ENCODE measurements at places on chromosomes 12 and 14.

DNA sequence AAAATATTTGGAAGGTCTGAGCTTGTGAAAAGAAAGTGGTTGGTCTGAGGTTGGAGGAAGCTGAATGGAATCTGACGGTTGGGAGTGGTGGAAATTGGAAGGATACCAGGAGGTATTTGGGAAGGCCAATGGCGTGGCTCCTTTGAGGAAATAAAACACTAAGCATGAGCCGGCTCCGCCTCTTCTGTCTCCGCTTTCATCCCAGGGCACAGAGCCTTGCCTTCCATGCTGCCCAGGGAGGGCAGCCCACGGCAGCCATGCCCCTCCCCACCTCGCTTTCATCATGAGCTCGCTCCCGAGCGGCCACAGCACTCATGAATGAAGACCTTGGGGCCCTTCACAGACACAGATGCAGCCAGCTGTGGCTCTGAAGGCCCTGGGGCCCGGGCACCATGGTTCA, 36.2 kb downstream of the HSP90AA1 start:
- no peak for DNase-seq

DNA sequence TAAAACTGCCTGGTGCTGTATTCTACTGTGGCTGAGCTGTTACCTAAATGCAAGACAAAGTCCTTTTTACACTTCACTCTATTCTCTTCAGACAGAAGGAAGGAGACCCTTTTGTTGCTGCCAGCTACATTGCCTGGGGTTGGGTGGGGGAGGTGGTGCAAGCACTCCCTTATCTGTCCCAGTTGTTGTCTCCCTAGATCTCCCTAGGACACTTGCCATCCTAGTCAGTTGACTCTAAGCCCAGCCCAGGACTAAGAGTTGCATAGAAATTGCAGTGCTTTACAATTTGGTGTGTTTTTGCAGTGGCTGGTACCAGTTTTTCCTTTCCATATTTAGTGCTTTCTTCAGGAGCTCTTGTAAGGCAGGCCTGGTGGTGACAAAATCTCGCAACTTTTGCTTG, 35.1 kb downstream of the SCYL2 start:
- no peak for DNase-seq

DNA sequence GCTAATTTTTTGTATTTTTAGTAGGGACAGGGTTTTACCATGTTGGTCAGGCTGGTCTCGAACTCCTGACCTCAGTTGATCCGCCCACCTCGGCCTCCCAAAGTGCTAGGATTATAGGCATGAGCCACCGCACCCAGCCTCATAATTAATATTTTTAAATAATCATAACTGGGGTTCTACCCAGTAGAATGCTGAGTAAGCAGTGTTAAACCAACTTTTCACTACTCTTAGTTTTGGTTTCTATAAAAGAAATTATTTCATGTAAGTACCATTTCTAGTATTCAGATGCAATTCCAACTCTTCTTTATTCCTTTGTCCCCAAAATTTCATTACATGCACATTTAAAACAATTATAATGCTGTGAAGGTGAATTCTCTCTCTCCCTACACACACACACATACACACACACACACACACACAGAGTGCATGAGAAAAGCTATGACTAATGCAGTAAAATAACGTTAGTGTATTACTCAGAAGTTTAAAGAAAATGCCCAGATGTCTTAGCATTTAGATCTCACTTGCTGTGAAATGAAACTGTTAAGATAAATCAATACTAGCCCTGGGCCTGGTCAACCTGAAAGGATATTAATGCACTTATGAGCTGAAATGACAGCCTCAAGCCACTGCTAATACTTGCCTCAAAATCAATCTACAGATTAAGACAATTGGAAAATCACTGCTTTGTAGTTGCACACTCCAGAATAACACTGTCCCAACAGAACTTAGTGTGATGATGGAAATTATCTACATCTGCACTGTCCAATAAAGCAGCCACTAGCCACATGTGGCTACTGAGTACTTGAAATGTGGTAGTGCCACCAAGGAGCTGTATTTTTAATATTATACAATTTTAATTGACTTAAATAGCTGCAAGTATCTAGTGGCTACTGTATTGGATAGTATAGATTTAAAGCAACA, 36.0 kb downstream of the PTPN21 start:
- no peak for DNase-seq

DNA sequence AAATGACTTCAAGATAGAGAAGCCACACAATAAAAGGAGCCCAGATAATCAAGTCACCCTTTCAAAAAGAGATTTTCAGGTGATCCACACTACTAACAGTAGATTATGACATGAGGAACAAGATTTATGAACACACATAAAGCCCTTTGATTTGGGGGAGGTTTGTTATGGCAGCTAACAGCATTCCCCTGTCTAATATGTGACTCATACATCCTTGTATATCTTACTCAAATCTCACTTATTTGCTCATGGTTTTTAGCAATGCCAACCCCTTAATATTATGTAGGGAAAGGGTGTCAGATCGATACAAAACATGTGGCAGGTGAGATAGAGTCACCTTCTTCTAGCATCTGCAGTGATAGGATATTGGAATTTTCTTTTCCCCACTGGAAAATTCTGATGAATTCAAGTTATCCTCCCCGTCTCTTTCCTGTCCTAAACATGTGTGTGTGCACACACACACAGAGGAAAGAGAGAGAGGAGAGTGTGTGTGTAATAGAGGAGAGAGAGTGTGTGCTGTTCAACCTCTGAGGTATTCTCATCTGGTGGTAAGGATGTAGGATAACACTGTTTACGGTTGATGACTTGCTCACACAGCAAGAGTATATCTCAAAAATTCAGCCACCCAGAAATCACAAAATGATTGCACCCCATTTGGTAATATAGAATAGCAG, 319.9 kb downstream of the KCNC2 start:
- DNase-seq, result no peak

GRCh38 chr14:60956632-60957031, 24.2 kb downstream of the TRMT5 start:
- no peak for DNase-seq

DNA sequence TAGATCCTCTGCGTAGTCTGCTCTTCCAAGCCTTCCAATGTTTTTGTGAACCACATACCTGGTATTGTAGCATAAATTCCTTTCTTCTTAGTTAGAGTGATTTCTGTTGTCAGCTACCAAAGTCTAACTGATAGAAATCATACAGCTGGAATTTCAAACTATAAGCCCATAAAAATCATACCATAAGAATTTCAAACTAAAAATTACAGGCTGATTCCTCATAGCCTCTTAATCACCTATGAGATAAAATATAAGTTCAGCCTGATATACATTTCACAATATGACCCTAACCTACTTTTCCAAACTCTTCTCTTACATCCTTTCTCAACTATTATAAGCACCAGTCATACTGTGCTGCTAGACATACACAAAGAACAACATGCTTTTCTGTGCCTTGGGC, 64.8 kb downstream of the PTHLH start:
- no peak for DNase-seq

DNA sequence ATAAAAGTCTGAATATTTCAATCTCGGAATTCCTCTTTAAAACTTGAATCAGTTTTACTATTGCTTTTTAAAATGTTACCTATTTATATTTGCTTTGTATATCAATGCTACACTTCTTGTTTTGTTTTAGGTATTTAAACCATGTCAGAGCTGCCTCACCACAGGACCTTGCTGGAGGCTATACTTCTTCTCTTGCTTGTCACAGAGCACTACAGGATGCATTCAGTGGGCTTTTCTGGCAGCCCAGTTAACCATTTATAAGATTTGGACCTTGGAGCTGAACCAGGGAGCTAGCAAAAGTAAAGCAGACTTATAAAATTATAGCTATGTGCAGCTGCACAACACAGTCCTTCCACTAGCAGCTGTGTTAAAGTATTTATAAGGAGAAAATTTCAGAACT, 12.8 kb downstream of the TRMT5 start:
- no peak for DNase-seq

- no peak for DNase-seq
Measured at GRCh38 chr14:53716578-53716977, 240.0 kb downstream of the BMP4 start.

- DNase-seq, result no peak
Measured at GRCh38 chr14:52898496-52898895, 52.4 kb downstream of the FERMT2 start.

DNA sequence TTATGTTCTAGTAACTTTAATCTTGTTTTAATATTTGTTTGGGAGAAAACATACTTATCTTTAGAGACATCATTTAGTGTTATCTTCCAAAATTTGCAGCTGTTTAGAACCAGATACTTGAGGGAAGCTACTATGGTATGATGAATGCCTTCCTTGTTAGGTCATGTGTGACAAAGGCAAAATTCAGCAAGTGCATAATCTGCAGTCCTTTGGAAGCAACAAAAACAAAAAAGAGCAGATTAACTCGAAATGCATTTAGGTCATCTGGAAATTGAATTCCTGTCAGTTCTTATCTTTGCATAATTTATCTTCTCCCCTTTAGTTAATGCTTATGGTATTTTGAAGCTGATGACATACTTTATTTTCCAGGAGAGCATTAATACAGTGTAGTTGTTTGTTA, 3.5 kb downstream of the FBXO34 start:
- no peak for DNase-seq

DNA sequence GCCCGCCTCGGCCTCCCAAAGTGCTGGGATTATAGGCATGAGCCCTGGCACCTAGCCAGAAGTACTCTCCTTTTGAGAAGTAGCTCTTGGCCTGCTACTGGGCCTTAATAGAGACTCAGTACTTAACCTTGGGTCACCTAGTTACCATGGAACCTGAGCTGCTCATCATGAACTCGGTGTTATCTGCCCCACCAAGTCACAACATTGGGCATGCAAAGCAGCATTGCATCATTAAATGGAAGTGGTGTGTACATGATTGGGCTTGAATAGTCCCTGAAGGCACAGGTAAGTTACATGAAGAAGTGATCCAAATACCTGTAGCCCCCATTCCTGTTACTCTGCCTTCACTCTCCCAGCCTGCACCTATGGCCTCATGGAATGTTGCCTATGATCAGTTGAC, 18.0 kb upstream of the ATF7 start:
- no peak for DNase-seq

GRCh38 chr12:132467511-132467910, 22.4 kb upstream of the FBRSL1 start:
- DNase-seq, result no peak

- DNase-seq, result no peak
Measured at GRCh38 chr12:42608196-42608825, 18.8 kb upstream of the PRICKLE1 start.

GRCh38 chr12:91874086-91874865, 271.4 kb downstream of the BTG1 start:
- DNase-seq, result no peak

GRCh38 chr12:15011162-15011561, 38.3 kb downstream of the PDE6H start:
- no peak for DNase-seq

DNA sequence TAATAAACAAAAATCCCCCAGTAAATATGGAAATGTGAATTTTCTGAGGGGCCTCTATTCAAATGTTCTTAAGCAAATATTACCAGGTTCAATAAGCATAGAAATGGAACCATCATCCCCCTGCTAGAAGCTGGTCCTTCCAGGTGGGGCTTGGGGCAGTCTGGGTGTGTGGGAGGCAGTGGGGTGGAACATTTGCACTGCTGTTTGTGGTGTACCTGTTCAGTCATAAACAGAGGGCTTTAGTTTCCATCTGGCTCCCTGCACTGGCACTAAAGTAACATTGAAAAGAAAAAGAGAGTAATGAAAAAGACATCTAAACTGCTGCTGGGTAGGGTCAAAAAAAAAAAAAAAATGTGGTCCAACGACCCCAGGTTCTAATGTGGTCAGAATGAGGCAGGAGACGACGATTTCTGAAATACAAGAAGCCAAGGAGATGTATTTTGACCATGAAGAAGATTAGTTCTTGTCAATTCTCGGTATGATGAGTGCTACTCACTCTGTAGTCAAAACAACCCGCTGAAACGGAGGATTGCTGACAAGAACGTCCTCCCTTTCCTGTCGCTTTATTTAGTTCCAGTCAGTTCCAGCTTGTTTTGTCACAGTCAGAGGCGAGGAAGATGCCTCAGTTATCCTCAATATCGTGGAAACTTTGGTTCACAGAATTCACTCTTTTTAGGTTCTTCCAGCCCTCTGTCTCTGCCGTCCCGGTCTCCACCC, 44.2 kb upstream of the MANSC4 start:
- no peak for DNase-seq

DNA sequence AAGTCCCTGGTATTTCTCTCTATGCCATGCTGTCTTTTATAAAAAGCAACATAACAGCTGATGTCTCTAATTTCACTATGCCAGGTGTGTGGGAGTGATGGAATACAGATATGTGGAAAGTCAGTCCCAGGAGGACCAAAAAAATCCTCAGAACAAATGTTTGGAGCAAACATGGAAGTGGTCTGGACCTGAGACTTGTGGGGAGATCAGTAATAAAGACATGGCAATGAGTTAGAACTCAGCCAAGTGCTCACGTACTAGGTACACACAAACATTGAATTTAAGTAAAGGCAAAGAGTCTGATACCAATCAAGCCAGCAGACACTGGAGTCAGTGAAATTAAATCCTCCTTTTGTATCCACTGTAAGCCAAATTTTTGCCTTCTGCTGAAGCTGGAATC, 223.6 kb downstream of the ALG10B start:
- DNase-seq, result no peak

DNA sequence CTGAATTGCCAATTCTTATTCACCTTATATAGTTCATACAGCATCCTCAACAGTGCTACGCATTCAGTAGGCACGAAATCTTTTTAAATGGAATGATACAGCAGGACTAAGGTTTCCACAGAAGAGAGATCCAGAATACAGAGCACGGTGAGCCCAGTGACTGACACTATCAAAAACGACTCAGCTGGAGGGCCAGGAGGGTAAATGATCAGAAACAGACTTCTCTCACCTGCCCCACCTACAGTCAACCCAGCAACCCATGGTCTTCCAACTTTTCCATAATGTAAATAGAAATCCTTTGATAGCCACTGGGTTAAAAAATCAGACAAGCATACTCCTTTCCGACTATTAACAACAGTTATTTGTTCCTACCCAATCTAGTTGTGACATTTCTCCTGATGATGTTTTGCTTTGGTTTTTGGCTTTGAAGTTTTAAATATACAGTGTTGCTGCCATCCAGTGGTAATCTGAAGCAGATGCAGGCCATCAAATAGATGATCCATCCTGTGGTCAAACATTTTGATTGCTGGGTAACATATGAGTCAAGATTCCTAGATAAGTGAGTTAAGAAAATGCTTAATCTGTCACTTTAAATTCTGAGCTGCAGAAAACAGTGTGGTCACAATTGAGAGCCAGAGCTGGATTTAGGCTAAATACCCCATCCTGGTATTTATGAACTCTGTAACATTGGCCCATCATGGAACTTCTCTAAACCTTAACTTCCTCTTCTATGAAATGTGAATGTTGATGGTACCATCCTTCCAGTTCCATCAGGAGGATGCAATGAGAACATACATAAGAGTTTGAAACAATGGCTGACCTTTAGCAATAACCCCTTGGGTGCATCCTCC, 42.0 kb downstream of the GPHB5 start:
- no peak for DNase-seq

- no peak for DNase-seq
Measured at GRCh38 chr12:104802208-104802607, 155.9 kb downstream of the SLC41A2 start.
